ENCODE measurements at places on chromosomes 16 and 17.

GRCh38 chr17:205148-205669 lies 23.8 kb upstream of the DOC2B start:
- no peak for DNase-seq

DNA sequence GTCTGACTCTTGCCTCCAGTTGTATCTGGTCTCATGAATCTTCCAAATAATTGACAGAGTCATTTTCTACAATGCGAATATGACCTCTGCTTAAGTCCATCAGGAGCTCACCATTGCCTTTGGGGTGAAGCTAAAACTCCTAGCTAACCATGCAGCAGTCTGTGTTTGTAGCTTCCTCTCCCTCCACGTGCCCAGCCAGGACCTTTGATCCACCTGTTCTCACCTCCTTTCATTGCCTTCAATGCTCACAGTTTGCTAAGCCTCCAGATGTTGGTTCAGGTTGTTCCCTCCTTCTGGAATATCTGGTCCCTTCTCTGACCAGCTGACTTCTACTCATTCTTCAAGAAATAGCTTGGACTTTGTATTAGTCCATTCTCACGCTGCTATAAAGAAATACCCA lies 23.0 kb downstream of the BMERB1 start:
- DNase-seq, result no peak

GRCh38 chr17:13465678-13466077 lies 136.1 kb downstream of the HS3ST3A1 start:
- no peak for DNase-seq

DNA sequence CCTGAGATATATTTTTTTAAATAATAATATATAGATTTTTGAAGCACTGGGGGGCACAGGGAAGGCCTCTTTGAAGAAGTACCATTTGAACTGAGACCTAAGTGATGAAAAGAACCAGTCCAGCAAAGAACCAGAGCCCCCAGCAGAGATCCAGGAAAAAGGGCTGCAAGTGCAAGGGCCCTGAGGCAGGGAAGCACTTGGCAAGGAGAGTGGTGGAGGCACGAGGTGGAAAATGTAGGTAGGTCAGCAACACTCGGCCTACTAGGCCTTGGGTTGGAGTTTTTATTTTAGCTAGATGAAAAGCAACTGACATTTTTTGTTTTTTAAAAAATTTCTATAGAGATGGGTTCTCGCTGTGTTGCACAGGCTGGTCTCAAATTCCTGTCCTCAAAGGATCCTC lies 1.6 kb upstream of the CD19 start:
- DNase-seq, result no peak

DNA sequence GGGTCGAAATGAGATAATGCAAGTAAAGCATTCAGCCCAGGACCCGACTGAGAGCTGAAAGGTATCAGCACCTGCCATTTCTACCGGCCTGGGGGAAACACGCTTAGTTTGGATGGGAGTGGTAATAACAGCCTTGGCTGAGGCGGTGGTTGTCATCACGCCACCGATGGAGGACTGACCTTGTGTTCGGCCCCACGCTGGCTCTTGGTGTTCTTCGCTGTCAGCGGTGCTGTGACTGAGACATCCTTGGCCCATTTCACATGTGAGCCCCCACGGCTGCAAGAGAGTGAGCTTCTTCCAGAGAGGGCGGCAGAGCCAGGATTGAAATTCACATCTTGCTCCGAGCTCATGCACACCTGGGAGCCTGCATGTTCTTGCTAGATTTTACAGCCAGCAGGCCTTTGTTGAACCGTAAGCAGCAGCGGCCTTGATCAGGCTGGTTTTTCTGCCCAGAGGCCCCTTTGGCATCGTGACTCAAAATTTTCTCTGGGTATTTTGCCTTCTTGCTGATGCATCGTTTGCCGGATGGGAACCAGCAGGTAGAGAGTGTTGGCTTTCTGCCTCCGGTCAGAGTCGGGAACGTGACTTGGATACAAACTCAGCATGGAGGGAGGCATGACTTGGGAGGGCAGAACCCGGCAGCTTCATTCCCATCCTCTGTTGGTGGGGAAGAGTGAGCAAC lies 341.5 kb downstream of the SNX29 start:
- DNase-seq, result no peak

- no peak for DNase-seq
Measured at GRCh38 chr17:16019347-16019746, 19.7 kb downstream of the TTC19 start.

DNA sequence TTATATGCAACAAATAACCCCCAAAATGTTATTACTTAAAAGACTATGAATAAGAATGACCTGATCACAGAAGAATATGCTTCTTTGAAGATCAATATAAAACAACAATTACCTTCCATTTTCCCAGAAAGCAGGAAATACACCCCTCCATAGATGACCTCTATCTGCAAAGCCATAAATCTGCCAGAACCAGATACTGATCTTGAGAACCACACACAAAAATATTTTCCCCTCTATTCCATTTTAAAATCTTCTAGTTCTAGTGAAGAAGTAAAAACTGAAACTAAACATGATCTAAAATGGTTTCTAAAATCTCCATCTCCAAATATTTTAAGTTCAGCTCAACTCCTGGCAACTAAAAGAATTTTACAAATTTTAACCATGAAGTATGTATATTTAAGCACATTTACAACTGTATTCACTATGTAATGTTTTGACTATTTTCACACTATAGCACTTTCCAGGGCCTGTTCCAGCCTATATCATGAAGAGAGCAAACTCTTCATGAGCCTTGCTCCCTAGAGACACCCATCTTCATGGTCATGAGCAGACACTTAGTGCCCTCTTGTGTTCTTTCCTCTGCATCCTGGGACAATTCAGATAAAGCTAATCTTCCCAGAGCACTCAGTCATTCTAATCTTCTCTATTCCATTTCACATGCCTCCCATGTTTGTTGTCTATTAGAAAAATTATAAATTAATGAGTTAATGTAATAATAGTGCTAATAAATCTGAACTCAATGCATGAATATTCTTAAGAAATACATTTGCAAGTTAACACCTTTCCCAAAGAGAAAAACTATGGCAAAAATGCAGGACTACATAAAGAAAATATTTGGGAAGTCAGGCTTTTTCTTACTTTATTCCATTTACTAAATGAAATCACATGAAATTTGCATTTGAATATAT lies 87.0 kb downstream of the HELZ start:
- DNase-seq, result no peak

GRCh38 chr16:10646228-10646580 lies 48.5 kb downstream of the TEKT5 start:
- DNase-seq, result no peak

DNA sequence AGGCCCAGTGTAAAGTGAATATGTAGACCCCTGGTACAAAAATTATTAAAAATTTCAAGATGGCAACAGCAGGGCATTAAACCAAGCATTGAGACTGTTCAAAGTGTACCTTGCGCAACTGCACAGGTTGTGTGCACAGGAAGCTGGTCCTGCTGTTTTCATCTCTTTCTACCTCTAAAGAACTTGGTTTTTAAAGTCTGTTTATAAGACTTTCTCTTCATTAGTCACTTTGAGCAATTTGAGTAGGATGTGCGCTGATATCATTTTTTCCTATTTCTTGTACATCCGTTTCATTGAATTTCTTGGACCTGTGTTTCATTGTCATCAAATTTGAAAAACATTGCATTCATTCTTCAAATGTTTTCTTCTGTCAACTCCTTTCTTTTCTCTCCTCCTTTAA lies 16.8 kb upstream of the PMP22 start:
- DNase-seq, result no peak

DNA sequence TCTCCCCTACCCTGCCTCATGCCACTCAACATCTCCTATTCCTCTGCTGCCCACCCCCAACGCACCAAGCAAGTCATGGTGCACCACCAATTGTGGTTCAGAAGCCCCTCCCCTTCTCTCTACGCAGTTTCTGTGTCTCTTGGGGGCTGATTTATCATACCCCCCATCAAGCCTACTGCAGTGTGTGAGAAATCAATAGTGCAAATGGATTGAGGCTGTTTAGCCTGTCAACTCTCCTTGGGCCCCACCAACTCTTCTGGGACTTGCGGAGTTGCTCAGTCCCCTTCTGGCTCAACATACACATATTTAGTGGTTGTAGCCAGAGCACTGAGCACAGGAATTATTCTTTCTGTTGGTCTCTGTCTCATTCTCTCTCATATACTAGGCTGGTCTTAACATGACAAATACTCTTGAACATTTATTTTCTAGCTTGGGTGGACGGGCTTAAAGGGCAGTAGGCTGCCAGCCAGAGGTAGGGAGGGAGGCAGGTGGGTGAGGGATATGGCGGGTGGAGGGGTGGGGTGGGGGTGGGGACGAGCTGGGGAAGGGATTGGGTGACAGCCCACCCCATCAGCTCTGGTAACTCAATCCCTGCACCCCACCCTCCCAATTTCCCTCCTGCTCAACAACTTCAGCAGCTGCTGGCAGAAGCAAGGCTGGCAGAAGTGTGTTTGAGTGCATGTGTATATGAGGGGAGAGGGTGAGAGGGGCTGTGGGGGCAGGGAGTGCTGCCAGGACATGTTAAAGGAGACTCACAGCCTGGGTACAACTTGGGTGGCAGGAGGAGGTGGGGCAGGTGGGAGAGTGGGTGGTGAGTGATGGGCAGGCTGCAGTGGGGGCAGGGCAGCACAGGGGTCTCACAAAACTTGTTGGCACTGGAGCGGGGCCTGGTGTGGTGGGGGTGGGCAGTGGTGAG lies 4.9 kb downstream of the RARA start:
- no peak for DNase-seq

DNA sequence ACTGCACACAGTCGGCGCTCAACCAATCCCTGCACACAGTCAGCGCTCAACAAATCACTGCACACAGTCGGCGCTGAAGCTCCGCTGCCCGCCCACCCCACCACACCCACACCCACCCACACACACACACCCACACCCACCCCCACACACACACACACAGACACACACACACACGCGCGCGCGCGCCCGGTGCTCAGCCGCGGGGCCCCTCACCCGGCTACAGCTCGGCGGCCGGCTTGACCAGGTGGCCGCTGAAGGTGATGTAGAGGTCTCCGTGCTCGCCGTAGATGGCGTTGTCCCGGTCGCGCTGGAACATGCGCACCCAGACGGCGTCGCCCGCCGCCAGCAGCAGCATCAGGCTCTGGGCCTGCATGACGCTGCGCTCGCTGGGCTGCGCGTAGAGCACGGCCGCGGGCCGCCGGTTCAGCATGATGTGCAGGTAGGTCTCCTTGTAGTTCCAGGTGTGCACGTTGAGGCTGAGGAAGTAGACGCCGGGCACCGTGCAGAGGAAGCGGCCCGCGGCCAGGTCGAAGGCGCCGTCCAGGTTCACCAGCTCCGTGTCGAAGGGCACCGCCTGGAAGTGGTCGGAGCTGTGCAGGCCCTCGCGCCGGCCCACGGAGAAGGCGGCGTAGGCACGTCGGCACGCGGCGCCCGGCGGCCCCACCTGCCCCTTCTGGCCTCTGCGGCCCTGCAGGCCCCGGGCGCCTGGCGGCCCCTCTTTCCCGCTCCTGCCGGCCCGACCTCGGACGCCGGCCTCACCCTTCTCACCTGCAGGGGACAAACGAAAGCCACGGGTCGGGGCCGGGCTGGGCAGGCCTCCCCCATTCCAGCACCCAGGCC lies 2.5 kb downstream of the C1QTNF8 start:
- no peak for DNase-seq

DNA sequence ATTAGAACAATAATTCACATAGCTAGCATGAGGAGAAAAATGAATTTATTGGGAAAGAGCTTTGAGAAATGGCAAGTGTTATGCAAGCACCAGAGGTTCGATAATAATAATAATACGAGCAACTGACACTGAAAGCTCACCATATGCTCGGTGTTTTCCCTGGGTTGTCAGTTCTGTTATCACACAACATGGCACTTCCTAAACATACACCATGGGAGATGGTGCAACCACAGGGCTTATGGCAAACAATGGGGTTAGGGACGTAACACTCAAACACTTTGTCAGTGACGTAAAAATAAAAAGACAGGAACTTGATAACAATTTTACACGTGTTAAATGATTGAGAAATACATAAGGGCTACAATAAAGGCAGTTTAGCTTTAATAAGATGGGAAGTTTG lies 23.7 kb downstream of the OR1D5 start:
- no peak for DNase-seq

GRCh38 chr17:33964344-33964979 lies 290.6 kb upstream of the CCL2 start:
- no peak for DNase-seq

- DNase-seq, result no peak
Measured at GRCh38 chr16:10578474-10579316, 1.7 kb downstream of the EMP2 start.

DNA sequence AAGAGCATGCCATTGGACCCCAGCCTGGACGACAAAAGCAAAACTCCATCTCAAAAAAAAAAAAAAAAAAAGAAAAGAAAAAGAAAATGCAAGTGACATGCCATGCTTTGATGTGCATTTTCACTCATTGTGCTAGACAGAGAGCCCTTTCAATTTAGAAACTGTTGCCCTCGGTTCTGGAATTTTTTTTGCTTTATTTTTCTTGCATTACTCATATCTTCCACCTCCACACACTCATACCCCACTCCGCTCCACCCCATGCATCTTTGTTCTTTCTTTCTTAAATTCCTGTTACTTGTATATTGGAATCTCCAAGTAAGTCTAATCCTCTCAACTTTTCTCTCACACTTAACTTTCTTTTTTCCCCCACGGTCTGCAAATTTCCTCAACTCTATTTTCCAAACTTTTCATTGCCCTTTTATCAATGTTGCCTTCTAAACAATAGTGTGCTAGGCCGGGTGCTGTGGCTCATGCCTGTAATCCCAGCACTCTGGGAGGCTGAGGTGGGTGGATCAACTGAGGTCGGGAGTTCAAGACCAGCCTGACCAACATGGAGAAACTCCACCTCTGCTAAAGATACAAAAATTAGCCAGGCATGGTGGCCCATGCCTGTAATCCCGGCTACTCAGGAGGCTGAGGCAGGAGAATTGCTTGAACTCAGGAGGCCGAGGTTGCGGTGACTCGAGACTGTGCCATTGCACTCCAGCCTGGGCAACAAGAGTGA lies 16.8 kb upstream of the SUZ12 start:
- no peak for DNase-seq

DNA sequence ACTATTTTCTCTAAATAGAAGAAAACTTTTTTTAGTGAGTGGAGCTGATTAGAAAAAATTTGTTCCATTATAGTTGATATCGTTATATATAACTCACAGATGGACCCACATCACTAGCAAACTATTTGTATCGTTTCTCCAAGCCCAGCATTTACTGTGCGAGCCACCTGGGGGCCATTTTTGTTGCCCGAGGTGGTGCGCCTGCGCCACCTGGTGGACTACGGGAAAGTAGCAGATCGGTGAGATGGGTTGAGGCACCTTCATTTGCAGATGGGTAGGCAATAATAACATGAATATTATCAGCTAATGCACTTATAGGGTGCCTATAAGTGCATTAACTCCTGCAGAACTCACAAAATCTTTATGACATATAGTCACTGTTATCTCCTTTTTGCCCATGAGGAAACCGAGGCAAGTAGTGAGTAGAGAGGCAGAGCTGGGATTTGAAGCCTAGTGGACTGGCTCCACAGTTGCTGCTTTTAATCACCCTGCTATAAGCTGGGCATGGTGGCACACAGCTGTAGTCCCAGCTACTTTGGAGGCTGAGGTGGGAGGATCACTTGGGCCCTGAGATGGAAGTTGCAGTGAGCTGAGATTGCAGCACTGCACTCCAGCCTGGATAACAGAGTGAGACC lies 23.2 kb upstream of the NTN1 start:
- peak; percentile 72 for DNase-seq

GRCh38 chr17:57391857-57392471 lies 135.6 kb downstream of the MSI2 start:
- DNase-seq, result no peak

GRCh38 chr16:87851141-87851587 lies 18.1 kb downstream of the SLC7A5 start:
- DNase-seq, result no peak
